ENCODE measurements at places on chromosomes 5 and 9. TPM values are rescaled to one million over a fixed set of nuclear protein-coding genes. Genes with fewer than 3 reads are reported as not detected.
A peak's percentile ranks its signal among the peaks of the same experiment; 100 is the strongest.

DNA sequence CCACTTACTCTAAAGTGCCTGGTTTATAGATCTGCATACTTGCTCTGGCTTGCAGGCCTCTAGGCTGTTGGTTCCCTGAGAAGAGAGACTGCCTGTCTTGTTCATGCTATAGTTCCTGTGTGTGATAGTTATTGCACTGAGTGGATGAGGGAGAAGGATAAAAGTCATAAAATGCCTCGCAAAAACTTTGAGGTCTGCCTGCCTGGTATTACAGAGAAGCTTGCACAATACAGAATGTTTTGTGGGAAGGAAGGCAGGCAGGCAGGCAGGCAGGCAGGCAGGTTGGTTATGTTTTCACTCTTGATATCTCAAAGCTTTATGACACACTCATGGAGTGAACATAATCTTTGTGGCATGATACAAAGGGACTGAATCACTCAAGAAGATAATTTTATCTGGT lies 287.1 kb downstream of the SLIT3 start:
- no peak for DNase-seq

GRCh38 chr5:181120761-181121160 lies 10.2 kb downstream of the OR2V1 start:
- DNase-seq = no peak

- no peak for DNase-seq
Measured at GRCh38 chr5:96572864-96573512, 89.2 kb upstream of the CAST start.

DNA sequence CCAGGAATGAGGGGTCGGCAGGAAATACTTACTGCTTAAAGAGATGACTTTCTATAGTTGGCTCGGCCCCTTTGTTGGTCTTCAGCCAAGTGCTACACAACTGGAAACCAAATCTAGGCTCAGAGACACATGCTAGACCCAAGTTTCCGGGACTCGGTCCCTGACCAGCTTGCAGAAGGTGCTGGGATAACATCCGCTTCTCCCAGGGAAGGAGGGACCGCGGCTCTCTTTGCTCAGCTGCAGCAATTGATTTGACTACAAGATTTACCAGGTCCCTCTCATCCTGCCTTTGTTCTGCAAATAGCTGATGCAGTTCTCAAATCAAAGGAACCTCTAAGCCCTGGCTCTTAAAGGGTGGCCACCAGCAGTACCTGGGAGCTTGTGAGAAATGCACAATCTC lies 314.7 kb downstream of the MLLT3 start:
- DNase-seq = no peak

- DNase-seq = no peak
Measured at GRCh38 chr5:147826361-147826760, 5.1 kb downstream of the SPINK1 start.

- DNase-seq = no peak
Measured at GRCh38 chr5:6632324-6632887, 438 bp downstream of the NSUN2 start.

- peak; percentile 23 for DNase-seq
Measured at GRCh38 chr5:71757590-71758543, 38.8 kb downstream of the CARTPT start.

GRCh38 chr9:107684224-107684623 lies 194.7 kb upstream of the KLF4 start:
- DNase-seq = no peak

DNA sequence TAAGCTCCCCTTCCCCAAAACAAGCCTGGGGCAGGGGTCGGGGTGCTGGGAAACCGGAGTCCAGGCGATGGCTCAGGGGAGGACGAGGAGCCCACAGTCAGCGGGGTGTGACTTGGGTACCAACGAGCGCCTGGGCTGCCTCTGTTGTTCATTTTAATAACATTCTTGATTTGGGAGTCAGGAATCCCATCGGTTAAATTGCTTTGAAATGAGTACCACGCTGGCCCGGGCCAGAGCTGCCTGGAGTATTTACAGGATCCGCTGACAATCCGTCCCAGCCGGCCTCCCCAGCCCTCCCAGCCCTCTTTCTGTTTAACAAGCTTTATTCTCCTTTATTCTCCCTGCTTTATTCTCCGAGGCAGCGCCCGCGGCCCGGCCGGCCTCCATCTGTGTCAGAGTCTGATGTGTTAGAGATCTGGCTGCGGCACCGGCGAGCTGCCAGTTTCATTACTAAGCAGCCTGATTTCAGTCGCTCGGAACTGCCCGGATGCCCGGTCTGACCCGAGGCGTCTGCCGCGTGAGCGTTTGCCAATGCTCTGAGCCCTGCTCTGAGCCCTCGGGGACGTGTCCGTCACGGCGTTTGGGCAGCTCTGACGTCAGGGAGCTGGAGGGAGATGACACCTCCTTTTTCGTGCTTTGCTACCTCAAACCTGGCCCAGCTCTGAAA lies 16.5 kb upstream of the QRFP start:
- DNase-seq = no peak

- no peak for DNase-seq
Measured at GRCh38 chr9:135334953-135335460, 144.6 kb upstream of the PPP1R26 start.

DNA sequence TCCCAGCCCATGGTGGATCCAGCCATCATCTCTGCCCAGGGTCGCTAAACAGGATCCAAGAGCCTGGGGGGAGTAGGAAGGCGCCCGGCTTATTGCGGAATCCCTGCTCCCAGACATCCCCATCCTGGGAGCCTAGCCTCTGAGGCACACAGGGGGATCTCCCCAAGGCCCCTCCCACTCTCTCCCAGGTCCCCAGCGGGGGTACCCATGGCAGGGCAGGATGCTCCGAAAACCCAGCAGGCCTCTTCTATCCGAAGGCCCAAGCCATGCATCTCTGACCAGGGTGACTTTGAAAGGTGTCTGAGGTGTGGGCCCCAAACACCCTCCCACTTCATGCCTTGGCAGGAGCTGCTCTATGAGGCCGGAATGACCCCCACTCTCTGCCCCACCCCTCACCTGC lies 81.7 kb upstream of the RUFY1 start:
- DNase-seq = no peak

DNA sequence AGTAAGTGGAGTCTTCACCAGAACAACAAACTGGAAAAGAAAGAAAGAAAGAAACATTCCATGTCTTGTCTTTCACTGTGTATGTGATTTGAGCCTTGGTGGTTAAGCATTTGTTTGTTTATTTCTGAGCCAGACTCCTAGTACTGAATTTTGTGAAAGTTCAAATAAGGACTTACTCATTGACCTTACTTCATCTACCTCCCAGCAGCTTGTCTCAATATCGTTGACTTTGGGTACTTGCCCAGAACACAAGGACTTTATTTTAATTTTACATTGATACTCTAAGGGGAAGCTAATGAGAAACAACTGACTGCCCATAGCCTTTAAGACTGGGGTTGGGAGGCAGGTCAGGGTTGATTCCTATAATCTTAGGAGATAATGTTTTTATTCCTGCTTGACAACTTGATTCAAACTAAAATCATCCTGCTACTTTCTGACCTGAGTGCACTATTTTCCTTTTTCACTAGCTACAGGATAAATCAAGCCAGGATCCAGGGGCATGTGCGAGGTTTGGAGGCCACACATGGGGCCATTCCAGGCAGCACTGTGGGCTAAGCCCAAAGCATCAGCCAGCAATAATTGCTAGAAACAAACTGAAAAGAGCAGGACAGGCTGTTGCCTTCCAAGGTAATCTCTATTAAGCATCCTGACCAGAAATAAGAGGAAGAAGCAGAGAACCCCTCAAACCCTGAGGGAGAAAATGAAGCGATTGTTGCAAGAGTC lies 138.9 kb upstream of the RUSC2 start:
- no peak for DNase-seq

Gene GZMA
- not detected for total RNA-seq

Gene TRIM14
- total RNA-seq = 1.3 TPM

Gene SPAG8
- not detected for total RNA-seq

Gene JAKMIP2
- total RNA-seq = not detected

Gene LHX3
- not detected for total RNA-seq

Gene CDH10
- total RNA-seq = not detected

Gene SPATA31A3
- not detected for total RNA-seq

Gene SPATA31C1
- total RNA-seq = not detected

Gene NTMT1
- 37.8 TPM for total RNA-seq

Gene TTC33
- total RNA-seq = 28.0 TPM
